ENCODE measurements at places on chromosomes 4 and X.

DNA sequence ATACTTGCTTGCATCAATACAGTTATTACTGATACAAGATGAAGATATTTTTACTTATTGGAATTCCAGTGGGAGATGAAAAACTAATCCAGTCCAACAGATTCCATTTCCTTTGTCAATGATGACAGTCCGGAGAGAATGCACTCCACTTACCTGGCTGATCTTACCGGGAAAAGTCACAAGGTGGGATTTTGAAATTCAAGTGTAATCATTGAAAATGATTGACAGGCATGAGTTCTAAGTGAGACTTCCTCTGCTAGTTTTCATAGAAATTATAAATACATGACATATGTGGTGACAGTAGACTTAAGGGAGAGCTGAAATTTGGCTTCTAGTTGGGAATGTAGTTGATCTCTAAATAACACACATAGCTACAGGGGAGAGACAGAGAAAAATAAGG is 859.9 kb downstream of the FAT4 start:
- DNase-seq, result no peak

DNA sequence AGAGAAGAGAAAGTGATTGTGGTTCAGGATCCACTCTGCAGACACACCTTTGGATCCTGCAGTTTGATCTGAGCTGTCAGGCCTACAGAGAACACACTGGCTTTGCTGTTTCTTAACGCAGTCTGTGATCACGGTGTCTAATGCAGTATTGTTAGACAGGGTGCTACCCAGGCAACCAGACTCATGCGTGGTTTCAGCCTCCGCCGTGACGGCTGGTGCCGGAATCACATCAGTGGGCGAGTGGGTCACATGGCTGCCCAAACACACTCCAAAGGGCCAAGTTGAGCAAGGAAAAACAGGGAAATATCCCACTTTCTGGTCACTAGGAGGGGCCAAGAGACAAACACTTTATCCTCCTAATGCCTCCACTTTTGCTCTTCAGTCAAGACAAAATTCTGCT is 27.5 kb downstream of the CCDC149 start:
- no peak for DNase-seq

GRCh38 chr4:146246381-146246780 is 32.0 kb downstream of the REELD1 start:
- no peak for DNase-seq

GRCh38 chr4:184420881-184421416 is 53.4 kb downstream of the IRF2 start:
- DNase-seq, result no peak

- DNase-seq, result peak; percentile 58
These were observed 117.6 kb upstream of the PCDH18 start for GRCh38 chr4:137649711-137650450.

All from M059J (cell line).